ENCODE measurements at places on chromosomes 7 and 10. TPM values are rescaled to one million over a fixed set of nuclear protein-coding genes. Genes with fewer than 3 reads are reported as not detected.

DNA sequence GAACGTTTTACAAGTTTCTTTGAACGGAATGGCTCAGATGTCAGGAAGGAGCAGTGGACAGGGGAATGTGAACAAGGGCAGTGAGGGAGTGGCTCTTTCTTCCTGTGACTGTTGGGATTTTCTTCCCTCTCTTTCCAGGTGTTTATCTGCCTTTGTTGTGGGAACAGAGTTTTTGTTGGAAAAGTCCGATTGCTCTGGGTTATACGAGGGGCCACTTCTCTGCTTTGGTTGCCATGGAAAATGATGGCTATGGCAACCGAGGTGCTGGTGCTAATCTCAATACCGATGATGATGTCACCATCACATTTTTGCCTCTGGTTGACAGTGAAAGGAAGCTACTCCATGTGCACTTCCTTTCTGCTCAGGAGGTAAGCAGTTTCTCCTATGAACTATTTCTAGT, 41.4 kb downstream of the ZRANB1 start:
- H3K27ac ChIP-seq = no peak overlapping the region
- H3K4me3 ChIP-seq = no peak overlapping the region
- peaks cover 59% of the 10 kb centered on the region for H3K36me3 ChIP-seq
- no peak for DNase-seq

GRCh38 chr10:98186681-98187080, 52.2 kb downstream of the R3HCC1L start:
- H3K27me3 ChIP-seq = no peaks in the 10 kb centered on the region
- no peaks in the 10 kb centered on the region for H3K4me1 ChIP-seq
- no peak for DNase-seq
- peaks cover 24% of the 10 kb centered on the region for H3K36me3 ChIP-seq
- H3K4me3 ChIP-seq = no peak overlapping the region
- no peak overlapping the region for H3K27ac ChIP-seq

COL28A1 gene
- 1.9 TPM for total RNA-seq

GRCh38 chr10:44102726-44103255, 282.1 kb downstream of the CXCL12 start:
- no peak for DNase-seq
- H3K4me1 ChIP-seq = peaks cover 2% of the 10 kb centered on the region
- no peak overlapping the region for H3K27ac ChIP-seq
- H3K4me3 ChIP-seq = no peak overlapping the region

CFAP70 gene
- 2.8 TPM for total RNA-seq

GRCh38 chr7:80386686-80387085, 125.2 kb downstream of the GNAT3 start:
- peaks cover 3% of the 10 kb centered on the region for H3K4me1 ChIP-seq
- H3K4me3 ChIP-seq = no peak overlapping the region
- no peak overlapping the region for H3K27ac ChIP-seq
- H3K36me3 ChIP-seq = no peaks in the 10 kb centered on the region
- no peak for DNase-seq

GRCh38 chr7:45650404-45651394, 76.5 kb downstream of the ADCY1 start:
- no peaks in the 10 kb centered on the region for H3K4me1 ChIP-seq
- H3K27ac ChIP-seq = no peak overlapping the region
- peak; percentile 70 for DNase-seq
- no peaks in the 10 kb centered on the region for H3K27me3 ChIP-seq
- H3K4me3 ChIP-seq = no peak overlapping the region
- no peaks in the 10 kb centered on the region for H3K36me3 ChIP-seq

FOXL3 gene
- not detected for total RNA-seq

DNA sequence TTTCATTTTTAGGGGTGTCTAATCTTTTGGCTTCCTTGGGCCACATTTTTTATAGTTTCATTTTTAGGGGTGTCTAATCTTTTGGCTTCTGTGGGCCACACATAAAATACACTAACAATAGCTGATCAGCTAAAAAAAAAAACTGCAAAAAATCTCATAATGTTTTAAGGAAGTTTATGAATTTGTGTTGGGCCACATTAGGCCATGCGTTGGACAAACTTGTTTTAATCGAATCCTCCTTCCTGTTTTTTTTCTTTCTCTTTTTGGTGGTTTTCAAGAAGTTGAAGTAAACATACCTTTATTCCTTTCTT, 37.4 kb downstream of the ZNRF2 start:
- H3K27me3 ChIP-seq = no peaks in the 10 kb centered on the region
- H3K36me3 ChIP-seq = peaks cover 3% of the 10 kb centered on the region
- H3K4me1 ChIP-seq = peaks cover 47% of the 10 kb centered on the region
- DNase-seq = no peak
- peak overlapping the region; percentile 46 for H3K27ac ChIP-seq

DNA sequence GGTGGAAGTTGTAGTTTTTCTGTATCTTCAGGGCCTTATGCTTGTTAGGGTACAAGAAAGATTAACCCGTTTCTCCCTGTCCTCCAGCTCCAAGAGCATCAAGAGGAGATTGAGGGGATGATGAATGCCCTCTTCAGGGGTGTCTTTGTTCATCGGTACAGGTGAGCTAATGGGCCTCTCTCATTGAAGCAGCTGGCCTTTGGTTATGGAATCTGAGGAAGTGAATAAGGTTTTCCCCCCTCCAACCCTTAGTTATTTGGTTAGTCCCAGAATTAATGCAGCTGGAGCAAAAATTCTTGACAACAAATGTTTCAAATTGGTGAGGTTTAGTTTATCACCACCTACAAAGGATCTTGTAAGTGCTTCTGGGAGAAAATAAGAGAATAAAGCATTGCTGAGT, 17.5 kb downstream of the STAG3 start:
- no peak overlapping the region for H3K27ac ChIP-seq
- H3K36me3 ChIP-seq = no peaks in the 10 kb centered on the region
- H3K4me3 ChIP-seq = no peak overlapping the region
- H3K27me3 ChIP-seq = no peaks in the 10 kb centered on the region
- DNase-seq = no peak

PLCE1 gene
- 2.2 TPM for total RNA-seq

- no peaks in the 10 kb centered on the region for H3K36me3 ChIP-seq
- no peak overlapping the region for H3K4me3 ChIP-seq
- H3K27me3 ChIP-seq = no peaks in the 10 kb centered on the region
- no peak for DNase-seq
- H3K27ac ChIP-seq = no peak overlapping the region
Measured at GRCh38 chr7:139936760-139937310, 107.8 kb downstream of the TBXAS1 start.

ASB10 gene
- total RNA-seq = not detected

DNA sequence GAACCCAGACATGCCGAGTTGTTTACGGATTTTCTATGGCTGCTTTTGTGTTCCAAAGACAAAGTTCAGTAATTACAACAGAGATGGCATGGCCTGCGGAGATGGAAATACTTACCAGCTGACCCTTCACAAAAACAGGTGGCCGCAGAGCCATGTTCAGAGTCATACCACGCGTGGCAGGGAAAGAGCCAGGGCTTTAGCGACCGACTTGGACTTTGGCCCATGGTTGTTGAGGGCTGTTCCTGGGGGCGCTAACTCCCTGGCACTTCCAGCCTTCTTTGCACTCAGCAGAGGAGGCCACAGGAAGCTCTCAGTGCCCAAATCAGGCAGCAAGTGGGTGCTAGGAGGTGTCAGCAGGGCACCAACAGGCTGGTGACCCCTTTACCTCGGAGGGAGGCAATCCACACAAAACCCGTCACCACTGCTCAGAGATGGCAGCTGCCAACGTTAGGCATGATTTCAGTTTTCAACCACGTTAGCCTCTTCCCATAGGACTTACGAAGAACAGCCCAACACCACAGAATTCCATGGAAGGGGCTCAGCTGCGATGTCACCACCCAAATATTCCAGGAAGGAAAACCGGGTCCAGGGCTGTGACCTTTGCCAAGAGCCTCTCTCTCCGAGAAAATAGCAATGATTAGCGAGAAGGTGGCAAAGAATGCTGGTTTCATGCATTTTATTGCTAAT, 21.4 kb upstream of the CNPY1 start:
- peaks cover 34% of the 10 kb centered on the region for H3K27me3 ChIP-seq
- no peak overlapping the region for H3K4me3 ChIP-seq
- no peaks in the 10 kb centered on the region for H3K36me3 ChIP-seq

SH2B2 gene
- total RNA-seq = 5.5 TPM

GRCh38 chr7:11642276-11642675, 189.7 kb downstream of the THSD7A start:
- H3K27ac ChIP-seq = no peak overlapping the region
- no peaks in the 10 kb centered on the region for H3K27me3 ChIP-seq
- H3K4me1 ChIP-seq = no peaks in the 10 kb centered on the region
- no peaks in the 10 kb centered on the region for H3K36me3 ChIP-seq
- no peak for DNase-seq
- H3K4me3 ChIP-seq = no peak overlapping the region

ATP5F1C gene
- total RNA-seq = 197 TPM

DNA sequence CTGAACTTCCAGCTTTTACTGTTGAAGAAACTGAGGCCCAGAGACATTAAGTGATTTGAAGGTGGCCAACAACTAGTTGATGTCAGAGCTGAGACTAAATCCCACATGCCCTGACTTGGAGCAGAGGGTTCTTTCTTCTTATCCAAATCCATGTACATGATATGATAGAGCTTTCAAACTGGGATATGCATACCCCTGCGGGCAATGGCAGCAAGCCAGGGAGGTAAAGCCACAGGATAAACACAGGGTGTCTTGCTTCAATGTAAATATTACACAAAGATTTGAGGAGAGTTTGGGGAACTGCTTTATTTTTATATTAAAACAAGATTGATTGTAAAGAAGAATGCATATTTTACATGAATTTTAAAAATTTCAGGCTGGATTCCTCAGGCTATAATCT, 2.3 kb upstream of the LRRC72 start:
- no peak overlapping the region for H3K4me3 ChIP-seq
- no peaks in the 10 kb centered on the region for H3K27me3 ChIP-seq
- H3K4me1 ChIP-seq = no peaks in the 10 kb centered on the region
- H3K36me3 ChIP-seq = no peaks in the 10 kb centered on the region

TLX1 gene
- not detected for total RNA-seq

VGF gene
- total RNA-seq = 0.59 TPM

- H3K27me3 ChIP-seq = peaks cover 25% of the 10 kb centered on the region
- H3K4me3 ChIP-seq = peak within 1 kb of the TSS; percentile 74
- H3K36me3 ChIP-seq = no peaks in the 10 kb centered on the region
- peak within 1 kb of the TSS; percentile 69 for H3K27ac ChIP-seq
Measured at GRCh38 chr7:98400542-98401340, at the start of gene BAIAP2L1. BAIAP2L1 (minus strand) TSS chr7:98401090; CDS start chr7:98400852, 238 bp downstream.

CFAP46 gene
- not detected for total RNA-seq

DNA sequence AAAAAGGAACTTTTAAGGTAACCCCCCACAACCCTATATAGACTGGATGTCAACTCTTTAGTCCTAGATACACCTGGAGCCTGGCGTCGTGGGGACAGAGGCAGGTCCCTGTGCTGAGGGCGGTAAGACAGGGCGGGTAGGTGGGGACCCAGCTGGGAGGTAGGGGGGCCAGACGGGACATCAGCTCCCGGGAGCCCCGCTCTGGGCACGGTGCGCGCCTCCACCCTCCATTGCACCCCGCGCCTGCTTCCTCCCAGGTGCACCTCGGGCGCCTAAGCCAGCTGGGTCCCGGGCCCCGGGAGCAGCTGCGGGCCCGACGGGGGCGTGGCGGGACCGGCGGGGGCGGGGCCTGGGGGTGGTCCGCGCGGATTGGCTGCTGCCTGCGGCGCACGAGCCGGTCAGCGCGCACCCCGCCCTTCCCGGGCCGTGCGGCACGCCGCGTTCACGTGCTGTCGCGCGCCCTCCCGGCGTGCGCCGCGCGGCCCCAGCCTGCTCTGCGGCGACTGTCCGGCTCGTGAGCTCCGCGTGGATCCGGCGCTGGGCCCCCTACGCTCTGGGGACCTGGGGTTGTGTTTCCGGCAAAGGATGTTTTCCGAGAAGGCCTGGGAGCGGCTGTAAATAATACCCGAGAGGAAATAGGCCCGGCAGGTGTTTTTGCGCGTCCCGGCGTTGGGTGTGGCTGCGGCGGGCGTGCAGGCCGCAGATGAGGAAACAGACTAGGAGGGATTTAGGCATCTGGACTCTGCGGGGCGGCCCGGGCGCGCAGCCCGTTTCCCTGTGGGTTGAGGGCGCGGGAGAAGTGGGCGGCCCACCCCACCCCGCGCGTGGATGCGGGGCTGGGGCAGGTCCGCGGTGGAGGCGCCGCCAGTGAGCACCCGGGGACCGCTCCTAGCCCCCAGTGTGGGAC, 39.1 kb upstream of the PFKFB3 start:
- peak; percentile 91 for DNase-seq
- H3K4me1 ChIP-seq = peaks cover 34% of the 10 kb centered on the region
- H3K27ac ChIP-seq = peak overlapping the region; percentile 95
- peaks cover 4% of the 10 kb centered on the region for H3K36me3 ChIP-seq
- peak overlapping the region; percentile 78 for H3K4me3 ChIP-seq

DNA sequence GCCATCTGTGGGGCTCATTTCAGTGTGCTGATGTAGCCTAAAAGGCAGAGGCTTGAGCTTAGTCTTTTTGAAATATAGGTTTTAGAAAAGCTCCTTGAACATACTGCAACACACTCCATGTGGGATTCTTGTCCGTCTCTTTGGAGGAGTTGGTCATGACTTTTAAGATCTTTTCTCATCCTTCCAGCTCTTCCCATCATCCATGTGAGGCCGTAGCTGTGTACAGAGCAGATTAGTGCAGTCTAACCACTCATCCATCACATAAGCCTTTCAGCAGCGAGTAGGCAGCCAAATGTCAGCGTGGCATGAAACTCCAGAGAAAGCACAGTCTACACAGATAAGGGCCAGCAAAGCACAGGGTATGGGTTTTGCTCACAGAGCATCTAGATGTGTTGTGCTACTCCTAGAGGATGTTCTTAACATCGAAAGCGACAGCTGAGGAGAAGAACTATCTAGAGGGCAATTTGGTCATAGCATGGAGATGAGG, 28.1 kb upstream of the NPVF start:
- peaks cover 19% of the 10 kb centered on the region for H3K4me1 ChIP-seq
- H3K36me3 ChIP-seq = no peaks in the 10 kb centered on the region

Data from suprapubic skin (tissue), 4 donors.